ENCODE measurements at places on chromosomes 12 and 14. TPM values are rescaled to one million over a fixed set of nuclear protein-coding genes. Genes with fewer than 3 reads are reported as not detected.

The LTBP2 gene
- total RNA-seq, result 0.59 TPM

The ABHD4 gene
- 37.1 TPM for total RNA-seq

The GALNT8 gene
- 5.4 TPM for total RNA-seq

The IRAK3 gene
- 2.2 TPM for total RNA-seq

The KLRB1 gene
- not detected for total RNA-seq

The KRT73 gene
- total RNA-seq, result not detected

The GPR135 gene
- 1.1 TPM for total RNA-seq

DNA sequence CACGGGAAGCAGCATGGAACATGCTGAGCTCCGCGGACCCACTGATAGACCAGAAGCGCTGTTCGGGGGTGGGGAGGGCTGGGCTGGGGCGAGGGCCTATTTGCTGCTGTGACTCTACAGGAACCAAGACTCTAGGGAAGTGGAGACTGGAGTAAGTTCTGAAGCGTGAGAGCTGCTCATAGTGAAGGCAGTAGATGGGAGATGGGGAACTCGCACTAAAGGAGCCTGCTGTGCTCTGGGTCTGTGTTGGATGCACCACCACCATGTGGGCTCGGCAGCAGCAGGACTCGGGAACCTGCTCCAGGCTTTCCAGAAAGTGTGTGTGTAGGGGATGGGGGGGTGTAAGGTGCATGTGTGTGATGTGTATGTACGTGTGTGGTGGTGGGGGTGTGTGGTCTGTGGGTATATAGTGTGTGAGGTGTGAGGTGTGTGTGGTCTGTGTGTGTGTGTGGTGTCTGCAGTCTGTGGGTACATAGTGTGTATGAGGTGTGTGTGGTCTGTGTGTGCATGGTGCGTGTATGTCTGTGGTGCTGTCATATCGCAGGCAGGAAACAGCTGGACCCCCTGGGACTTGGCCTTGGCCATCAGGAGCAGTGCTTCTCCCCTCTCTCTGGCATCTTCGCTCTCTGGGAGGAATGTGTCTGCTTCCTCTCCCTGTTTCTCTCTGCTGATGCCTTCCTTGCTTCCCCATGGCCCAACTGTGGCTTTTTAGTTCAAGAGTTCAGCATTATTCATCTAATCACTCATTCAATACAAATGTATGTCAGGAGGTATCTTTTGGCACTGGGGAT is 378.9 kb downstream of the FUT8 start:
- no peak for DNase-seq

GRCh38 chr12:112096667-112097066 is 11.9 kb downstream of the NAA25 start:
- no peak for DNase-seq

DNA sequence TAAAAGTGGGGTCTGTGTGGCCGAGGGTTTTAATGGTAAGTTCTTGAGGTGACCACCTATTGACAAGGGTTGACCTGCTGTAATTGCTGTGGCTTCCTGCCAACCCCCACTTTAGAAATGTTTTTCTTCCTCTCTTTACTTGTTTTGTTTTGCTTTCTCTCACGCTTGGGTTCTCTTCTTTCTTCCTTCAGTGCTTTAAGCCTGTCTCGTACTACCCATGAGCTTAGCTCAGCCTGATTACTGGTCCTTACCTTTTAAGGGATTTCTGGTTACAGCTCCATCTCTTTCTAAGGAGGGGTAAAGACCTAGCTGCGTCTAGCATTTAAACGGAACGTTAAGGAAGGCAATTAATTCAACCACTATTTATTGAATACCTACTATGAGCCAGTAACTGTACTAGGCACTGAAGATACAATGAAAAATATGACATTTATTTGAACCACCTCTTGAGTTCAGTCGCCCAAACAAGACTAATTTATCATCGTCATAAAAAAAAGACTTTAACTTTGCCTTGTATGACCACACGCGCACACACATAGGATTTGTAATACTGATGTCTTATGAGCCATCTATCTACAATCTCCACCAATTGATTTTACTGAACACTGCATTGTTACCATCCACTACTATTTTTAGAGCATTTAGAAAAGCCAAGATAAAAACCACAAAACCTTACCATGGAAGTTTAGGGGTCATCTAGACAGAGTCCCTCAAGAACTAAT is 888 bp upstream of the PPP1R12A start:
- DNase-seq, result no peak

- no peak for DNase-seq
Measured at GRCh38 chr12:106585521-106586277, 2.9 kb downstream of the RFX4 start.

- no peak for DNase-seq
Measured at GRCh38 chr14:67420102-67420739, 8.3 kb upstream of the PLEK2 start.

DNA sequence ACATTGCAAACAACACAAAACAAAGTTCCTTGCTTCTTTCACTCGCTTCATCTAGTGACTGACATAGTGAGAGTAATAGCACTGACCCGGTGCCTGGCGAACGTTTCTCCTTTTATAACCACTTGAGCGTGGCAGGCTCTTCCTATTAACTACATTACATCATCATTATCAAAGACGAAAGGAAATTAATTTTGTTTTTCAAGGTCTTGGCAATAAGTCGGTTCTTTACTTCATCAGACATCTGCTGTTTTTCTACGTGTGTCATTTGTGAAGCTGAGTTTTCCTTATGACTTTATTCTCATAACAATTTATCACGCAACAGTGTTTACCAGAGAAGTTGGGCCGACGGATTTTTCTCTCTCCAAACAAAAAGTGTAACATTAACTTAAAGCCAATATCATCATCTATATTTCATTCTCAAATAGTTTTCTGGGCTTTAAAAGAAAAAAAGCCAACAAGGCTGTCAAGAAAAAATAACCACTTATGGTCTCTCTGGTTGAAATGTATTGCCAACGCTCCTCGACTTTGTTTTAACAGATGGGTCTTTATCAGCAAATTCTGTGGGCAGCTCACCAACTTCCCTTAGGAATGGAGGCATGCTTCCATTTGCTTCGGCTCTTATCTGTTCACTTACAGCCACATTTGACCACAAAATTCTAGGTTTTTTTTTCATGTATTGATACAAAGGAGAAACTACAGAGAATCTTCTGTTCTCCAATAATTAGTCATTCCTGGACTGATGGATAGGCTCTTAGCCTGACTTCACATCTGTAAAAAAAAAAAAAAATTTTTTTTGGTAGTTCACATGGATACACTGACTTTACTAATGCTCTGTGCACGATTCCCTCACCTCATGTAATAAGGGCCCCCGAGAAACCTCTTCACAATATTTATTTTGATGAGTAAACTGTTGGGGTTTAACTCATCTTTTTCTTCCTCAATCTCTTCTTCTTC is 97.1 kb upstream of the CDKN3 start:
- no peak for DNase-seq

DNA sequence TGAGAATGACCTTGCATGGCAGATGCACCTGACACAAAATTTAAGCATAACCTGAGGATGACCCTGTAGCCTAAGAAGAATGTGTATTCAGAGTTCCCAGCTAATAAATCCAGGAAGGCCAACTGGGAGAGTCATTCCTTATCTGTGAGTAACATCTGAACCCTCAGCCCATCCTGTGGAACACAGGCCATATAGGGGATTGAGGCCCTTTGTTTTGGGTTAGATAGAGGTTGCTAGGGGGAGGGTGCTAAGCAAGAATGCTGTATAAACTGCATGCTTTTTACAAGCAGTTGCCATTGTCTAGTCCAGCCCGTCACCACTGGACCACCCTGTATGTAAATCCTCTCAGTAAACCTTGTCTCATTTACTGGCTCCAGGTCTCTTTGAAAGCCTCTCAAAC is 77.0 kb downstream of the BICD1 start:
- DNase-seq, result no peak

- no peak for DNase-seq
Measured at GRCh38 chr12:109247831-109248654, 61.0 kb downstream of the FOXN4 start.

- no peak for DNase-seq
Measured at GRCh38 chr12:93756288-93756687, 79.1 kb downstream of the CRADD start.

DNA sequence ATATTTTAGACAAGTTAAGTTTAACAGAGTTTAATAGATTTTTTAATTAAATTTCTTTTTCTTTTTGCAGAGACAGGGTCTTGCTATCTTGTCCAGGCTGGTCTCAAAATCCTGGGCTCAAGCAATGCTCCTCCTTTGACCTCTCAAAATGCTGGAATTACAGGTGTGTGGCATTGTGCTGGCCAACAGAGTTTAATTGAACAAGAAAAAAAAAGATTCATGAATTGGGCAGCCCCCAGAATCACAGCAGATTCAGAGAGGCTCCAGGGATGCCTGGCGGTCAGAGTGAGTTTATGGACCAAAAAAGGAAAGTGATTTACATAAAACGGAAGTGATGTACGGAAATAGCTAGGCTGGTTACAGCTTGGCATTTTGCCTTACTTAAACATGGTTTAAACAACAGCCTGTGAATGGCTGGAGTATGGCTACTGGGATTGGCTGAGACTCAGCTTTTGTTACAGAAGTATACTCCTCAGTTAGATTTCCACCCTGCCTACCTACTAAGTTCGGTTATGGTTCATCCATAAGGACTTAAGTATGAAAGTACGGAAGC is 14.5 kb upstream of the TESPA1 start:
- DNase-seq, result no peak

DNA sequence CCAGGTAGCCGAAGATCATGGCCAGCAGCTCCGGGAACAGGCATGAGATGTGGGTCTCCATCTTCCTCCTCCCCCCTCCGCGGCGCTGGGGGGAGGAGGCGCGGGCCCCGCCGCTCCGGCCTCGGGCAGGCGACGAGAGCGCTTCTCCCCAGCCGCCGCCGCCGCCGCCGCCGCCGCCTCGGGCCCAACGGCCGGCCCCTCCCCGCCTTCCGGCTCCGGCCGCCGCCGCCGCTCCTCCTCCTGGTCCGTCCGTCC is 448 bp downstream of the FBXL14 start:
- DNase-seq, result no peak

DNA sequence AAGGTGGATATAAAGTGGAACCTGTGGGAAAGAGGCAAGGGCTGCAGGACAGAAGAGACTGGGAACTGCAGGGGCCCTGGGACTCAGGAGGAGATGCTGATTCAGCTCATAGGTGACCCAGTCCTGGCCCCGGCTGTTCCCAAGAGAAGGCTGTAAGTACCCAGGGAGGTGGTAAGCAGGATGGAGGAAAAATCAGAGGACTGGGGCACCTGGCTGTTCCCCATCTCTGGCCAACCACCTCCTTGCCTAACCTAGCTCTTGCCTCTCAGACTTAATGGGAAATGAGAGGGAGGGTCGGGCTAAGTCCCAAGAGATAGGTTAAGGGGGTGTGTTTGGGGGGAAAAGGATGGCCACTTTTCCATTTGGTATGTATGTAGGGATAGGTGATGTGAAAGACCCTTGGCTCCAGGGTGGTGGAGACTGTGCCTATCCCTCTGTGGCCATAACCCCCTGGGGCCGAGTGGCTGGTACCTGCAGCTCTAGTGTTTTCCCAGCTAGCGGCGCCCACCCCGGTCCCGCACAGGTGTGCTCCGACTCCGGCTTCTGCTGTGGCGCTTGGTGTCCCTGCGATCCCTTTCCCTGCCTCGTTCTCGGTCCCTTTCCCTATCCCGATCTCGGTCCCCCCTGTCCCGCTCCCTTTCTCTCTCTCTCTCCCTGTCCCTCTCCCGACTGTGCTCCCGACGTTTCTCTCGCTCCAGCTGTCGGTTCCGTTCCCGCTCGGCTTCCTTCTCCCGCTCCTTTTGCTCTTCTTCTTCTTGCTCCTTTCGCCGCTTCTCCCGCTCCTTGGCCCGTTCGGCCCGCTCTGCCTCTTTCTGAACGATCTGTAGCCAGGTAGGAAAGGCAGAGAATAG is 1.6 kb upstream of the CDH24 start:
- DNase-seq, result no peak

DNA sequence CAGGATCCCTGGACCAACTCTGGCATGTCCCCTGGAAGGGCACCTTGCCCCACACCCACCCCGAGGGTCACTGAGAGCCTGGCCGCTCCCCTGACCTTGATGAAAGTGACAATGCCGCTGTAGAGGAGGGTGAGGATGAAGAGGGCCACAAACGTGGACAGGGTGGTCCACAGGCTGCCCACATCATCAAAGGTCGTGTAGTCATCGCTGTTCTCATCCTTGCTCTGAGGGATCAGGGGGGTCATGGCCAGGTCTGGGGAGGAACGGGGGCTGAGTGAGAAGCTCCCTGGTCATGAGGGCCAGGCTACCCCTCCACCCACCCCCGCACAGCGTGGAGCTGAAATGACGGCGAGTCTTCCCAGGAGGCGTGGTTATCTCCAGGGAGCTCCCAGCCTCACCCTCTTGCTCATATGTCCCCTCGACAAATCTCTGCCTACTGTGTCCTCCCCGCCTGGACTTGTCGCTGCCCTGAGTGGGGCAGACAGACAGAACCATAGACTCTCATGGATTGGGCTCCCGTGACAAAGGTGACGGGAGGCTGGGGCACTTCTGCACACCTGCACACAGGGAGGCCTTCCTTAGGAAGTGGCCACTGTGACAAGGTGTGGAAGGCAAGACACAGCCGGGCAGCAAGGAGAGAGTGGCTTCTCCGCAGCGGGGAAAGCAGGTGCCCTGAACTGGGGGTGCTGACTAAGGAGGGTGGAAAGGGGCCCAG is 311.1 kb downstream of the TMEM121 start:
- no peak for DNase-seq
